ENCODE measurements at places on chromosomes 5 and 9. TPM values are rescaled to one million over a fixed set of nuclear protein-coding genes. Genes with fewer than 3 reads are reported as not detected.
A peak's percentile ranks its signal among the peaks of the same experiment; 100 is the strongest.

The CLTA gene
- total RNA-seq: 88.0 TPM

DNA sequence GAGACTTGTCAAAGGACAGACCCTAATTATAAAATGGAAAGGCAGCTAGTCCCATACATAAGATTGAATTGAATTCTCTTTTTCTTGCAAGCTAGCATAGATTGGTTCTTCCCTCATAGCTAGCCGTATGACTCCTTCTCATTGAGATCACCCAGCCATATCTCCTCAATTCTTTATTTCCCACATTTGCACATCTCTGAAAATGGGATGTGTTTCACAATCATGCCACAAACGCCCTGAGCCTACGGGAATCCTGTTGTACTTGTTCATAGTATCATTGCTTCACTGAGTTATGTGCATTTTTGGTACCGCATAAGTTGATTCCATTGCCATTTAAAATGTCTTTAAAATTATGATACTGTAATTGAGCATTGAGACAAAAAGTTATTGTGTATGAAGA, 90.5 kb downstream of the PCSK1 start:
- DNase-seq: no peak

DNA sequence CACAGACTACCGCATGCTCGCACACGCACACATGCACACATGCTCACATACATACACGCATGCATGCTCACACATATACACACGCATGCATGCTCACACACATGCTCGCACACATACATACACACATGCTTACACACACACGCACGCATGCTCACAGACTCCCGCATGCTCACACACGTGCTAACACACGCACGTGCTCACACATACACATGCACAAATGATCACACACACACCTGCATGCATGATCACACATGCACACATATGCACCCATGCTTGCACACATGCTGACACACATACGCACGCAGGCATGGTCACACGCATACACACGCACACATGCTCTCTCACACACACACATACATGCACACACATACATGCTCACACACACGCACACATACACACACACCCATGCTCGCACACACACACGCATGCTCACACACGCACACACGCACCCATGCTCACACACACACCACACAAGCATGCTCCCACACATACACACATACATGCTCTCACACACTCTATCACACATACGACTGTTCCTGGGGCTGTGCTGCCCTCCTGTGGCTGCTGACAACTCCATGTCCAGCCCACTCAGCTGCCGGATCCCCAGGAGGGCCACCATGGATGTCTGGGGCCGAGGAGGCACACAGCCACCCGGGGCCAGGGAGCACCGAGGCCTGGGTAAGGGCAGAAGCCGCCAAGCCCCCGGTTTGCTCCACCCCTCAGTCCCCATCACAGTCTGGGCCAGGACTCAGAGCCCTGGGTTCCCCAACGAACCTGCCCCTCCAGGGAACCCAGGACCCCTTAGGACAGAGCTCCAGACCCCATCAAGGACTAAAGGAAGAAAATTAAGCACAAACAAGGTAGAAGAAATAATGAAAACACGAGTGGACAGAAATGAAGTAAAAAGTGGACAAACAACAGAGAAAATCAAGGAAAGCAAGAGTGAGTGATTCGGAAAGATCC, 31.4 kb upstream of the EGFL7 start:
- DNase-seq: peak; percentile 88

DNA sequence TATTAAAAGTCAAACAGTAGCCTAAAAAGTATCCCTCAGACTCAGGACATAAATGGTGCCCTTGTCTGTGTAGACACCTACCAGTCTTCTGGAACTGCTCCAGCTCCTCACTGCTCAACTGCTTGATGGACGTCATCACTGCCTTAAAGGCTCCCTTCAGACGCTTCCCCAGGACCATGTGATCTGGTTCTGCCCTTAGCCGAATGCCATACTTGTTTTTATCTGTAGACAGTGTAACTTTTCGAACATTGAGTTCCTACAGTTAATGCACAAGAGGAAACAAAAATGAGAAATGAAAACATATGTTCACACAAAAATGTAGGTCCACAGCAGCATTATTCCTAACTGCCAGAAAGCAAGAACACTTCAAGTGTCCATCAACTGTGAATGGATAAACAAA, 46.2 kb downstream of the IARS1 start:
- no peak for DNase-seq

DNA sequence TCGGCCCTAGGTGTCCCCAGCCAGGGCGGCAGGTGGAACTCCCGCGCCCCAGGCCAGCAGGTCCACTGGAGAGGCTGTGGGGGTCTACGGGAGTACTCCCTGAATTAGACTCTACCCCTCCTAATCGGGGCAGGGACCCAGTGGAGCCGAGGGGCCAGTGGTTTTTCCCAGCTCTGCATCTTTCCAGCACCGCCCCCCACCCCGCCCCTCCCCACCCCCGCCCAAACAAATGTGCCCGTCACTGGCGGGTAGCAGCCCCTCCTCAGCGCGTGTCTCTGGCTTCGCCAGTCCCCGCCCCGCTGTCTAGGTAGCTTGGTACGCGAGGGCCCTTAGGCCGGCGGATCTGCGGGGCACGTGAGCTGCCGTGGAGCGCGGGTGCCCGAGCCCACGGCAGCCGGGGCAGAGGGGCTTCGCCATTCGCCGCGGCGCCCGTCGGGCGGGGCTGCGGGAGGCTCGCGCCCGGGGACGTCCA, 7.0 kb downstream of the UNC5A start:
- no peak for DNase-seq

DNA sequence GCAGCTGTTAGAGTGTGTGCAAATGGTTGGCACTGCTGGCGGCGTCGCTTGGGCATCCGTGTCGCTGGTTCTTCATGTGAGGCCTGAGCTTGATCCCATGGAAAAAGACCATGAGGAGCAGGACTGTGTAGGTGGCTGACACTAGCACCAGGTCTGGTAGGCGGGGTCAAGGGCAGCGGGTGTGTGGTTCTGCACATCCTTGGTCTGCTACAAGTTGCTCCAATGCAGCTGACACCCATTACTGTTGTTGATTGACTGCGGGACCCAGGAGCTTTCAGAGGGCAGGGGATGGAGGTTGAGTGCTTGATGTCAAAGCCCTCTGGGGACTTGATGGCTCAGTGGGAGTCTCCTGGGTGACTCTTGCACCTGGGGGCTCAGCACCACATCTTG, 29.0 kb upstream of the PITX1 start:
- no peak for DNase-seq

GRCh38 chr5:157582731-157583620, 7.4 kb upstream of the ADAM19 start:
- no peak for DNase-seq

- DNase-seq: no peak
Observed at GRCh38 chr9:109652971-109653370, 127.0 kb upstream of the PALM2AKAP2 start.

DNA sequence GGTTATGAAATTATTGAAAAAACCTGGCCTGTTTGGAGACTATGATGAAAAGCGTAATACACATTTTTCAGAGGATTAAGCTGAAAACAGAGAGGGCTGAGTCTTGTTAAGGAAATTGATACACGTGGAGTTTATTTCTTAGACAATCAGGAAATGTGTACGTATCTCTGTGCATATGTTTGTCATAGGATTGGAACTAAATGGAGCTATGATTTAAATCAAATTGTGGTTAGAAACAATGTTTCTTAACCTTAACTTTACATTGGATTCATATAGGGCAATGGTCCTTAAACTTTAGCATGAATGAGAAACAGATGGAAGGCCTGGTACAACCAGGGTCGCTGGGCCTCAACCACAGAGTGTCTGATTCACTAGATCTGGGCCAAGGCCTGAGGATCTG, 451.6 kb downstream of the CDH18 start:
- no peak for DNase-seq

GRCh38 chr9:136262671-136263178, 17.1 kb upstream of the QSOX2 start:
- DNase-seq: no peak

DNA sequence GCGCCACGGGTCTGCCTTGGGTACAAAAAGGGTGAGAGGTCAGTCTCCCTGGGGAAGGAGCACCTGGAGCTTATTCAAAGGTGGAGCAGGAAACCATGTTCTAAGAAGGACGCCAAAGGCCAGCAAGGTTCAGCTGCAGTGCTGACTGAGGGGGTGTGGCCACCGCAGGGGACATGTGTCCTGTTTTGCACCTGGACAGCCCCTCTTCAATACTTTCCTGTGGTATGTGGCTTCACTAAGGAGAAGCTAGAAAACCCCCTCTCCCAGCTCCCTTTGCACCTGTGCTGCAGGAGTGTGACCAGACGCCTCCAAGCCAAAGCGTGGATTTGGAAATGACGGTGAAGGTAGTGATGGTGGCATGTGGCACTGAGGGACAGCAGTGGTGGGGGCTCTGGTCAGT, 23.6 kb downstream of the TRIM14 start:
- no peak for DNase-seq

All from left cardiac atrium (tissue), 4 donors.